Kidney epithelial cell (primary cell): ENCODE measurements at places on chromosomes 3 and 15.

DNA sequence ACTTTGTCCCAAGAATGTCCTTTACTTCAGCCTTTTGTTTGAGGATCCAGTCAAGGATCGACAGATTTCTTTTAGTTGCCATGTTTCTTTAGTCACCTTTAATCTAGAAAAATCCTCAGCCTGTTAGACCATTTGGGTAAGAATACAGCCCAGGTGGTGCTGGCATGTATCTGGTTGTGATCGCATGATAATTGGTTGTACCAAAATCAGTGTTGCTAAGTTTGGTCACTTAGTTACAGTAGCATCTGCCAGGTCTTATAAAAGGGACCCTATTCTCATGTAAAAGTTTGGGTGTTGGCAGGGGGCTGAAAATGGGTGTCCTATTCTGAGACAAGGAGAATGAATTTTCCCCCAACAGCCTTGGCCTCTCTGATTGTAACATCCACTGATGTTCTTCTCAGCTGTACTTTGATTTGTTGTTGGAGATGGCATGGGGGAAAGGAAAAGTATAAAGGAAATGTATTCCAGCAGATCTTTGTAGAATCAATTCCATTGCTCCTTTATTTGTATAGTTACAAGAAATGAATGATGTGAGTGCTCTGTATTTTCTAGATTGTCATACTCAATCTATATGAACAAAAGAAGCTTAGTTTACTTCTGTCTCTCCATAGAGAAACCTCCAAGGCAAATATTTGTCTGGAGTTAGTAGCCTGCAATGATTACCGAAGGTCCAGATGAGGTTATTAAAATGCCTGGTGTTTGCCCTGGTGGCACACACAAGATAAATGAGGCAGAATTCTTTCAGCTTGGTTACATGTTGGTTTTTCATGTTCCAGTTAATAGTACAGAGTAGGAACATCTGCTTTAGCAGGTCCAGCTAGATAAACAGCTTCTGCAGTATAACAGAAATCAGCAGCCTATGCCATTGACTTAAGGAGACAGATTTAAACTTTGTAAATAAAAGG is 65.7 kb downstream of the CMTM8 start:
- no peak for DNase-seq

- DNase-seq = no peak
These were observed 175.2 kb downstream of the ALDH1A2 start for GRCh38 chr15:57890351-57890750.

DNA sequence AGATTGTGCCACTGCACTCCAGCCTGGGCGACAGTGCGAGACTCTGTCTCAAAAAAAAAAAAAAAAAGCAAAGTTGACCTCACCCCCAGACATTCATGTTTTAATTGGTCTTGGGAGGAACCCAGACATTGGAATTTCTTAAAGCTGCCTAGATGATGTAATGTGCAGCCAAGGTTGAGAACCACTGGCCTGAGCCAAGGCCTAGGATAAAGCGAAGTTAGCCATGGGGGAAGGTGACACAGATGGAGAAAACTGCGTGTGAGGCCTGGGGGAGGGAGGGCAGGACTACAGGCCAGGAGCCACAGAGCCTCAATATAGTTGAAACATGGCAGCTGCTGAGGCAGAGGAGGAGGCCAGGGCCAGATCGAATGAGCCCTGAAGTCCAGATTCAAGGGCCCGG is 21.0 kb downstream of the GLB1 start:
- peak; percentile 28 for DNase-seq

DNA sequence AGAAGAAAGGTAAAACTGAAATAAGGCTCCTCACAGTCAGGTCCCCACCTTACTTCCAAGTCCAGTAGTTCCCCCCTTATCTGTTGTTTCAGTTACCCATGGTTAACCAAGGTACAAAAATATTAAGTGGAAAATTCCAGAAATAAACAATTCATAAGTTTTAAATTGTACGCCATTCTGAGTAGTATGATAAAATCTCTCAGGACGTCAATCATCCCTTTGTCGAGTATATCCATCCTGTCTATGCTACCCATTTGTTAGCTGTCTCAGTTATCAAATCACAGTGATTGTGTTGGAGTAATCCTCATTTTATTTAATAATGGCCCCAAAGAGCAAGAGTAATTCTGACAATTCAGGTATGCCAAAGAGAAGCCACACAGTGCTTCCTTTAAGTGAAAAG is 43.9 kb downstream of the LRRFIP2 start:
- DNase-seq = no peak

DNA sequence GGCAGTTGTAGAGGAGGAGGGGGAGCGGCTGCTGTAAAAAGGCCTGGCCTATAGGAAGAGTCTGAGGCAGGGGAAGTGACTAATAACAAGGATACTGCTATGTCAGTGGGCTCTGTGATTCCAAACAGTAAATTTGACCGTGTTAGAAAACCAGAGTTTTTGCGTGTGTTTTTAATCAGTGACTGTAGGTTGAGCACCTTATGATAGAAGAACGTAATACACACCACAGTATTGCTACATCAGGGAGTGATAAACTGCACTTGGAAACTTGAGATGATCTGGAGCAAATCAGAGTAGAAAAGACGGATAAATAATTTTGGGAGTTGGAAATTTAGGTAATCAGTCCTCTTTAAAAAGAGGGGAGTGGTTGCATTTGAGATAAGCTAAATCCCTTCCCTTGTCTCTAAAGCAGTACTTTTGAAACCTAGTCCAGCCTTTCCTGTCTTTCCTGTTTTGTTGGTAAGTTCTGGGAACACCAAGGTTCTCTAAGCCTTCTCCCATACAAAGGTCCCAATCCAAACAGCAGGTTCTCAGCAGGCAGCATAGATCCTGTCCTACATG is 130.5 kb upstream of the NR2E3 start:
- no peak for DNase-seq

DNA sequence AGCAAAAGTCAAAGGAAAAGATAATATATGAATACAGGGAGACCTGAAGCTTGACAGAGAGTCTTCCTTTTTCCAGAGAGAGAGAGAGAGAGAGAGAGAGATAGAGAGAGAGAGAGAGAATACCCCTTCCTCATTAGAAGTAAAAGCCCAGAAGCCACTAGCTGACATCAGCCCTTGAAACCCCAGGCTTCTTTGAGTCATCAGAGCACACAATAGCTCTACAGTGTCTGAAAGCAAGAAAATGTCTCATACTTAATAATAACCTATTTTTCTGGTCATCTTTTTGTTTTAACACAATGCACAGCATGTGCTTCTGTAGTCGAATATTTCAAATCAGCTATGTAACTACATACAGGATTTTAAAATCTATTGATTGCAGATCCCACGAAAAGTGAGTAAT is 109.2 kb upstream of the NANOGP8 start:
- no peak for DNase-seq

- DNase-seq = peak; percentile 73
These were observed 29.2 kb downstream of the PLOD2 start for GRCh38 chr3:146131616-146132410.

DNA sequence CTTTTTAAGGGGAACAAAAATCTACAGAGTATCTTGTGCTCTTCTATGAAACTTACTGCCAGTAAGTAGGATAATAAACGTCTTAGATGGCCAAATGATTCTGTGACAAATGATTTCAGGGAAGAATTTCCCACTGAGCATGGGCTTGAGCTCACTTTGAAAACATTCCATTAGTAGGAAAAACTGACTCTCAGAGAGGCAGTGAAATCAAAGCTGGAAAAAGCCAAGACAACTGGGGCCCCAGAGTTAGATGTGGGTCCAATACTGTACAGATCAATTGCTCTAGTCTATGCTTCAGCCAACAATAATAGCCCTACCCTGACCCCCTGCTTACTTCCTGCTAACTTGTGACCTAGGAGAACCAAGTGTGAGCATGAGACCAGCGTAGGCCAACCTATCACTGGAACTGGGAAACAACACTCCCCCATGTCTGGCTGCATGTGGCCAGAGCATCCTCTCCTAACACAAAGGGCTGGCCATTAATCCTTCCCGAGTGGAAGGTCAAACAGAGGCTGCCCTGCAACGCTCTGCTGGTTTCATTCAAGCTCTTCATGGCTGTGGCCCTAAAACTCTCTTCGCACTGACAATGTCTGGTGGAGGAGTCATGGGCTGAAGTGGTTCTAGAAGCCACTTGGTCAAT is 68.8 kb downstream of the FOXB1 start:
- no peak for DNase-seq
